ENCODE measurements at places on chromosomes 2 and 18.
A peak's percentile ranks its signal among the peaks of the same experiment; 100 is the strongest.

DNA sequence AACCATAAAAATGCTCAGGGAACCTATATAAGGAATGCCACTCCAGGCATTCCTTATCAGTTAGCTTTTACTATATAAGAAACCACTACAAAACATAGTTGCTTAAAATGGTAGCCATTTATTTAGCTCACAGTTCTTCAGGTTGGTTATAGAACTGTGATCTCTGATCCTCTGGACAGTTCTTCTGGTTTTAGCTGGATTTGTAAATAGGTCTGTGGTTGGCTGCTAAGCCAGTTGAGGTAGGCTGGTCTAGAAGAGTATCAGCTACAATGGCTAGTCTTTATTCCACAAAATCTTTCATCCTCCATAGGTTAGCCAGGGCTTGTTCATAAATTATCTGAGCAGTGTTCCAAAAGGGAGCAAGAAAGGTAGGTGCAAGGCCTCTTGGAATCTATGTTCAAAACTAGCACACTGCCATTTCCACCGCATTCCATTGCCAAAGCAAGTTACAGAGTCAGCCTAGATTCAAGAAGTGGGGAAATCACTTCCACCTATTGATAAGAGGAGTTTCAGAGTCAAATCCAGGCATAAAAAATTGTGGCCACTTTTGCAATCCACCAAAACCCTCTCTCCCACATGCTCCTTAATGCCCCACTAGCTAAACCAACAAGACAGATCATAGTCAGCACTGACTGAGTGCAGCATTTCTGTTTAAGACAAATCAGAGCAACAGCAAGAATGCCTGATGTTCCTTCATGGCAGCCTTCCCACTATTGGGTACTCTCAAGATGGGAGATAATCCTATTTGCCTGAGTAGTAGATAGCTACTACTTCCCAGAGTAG lies 146.4 kb downstream of the IRS1 start:
- no peak for DNase-seq

GRCh38 chr18:49584394-49584793 lies 22.5 kb downstream of the LIPG start:
- DNase-seq: peak; percentile 33

DNA sequence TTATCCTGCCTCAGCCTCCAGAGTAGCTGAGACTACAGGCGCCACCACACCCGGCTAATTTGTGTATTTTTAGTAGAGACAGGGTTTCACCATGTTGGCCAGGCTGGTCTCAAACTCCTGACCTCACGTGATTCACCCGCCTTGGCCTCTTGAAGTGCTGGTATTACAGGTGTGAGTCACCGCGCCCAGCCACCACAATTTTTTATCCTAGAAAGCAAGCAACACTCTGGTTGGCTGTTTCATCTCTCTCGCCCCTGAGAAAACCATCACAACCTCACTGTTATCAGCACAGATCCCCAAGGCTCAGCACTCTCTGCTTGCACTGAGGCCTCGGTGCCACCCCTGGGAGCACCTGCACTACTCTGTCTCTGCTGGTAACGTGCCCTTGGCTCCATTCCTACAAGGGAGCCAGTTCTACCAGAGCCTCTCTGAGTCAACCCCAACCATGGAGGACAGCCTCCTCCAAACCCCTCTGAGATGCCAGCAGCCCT lies 134.8 kb upstream of the AGAP1 start:
- DNase-seq: no peak

- no peak for DNase-seq
Measured at GRCh38 chr2:120343100-120343432, 2.9 kb upstream of the INHBB start.

DNA sequence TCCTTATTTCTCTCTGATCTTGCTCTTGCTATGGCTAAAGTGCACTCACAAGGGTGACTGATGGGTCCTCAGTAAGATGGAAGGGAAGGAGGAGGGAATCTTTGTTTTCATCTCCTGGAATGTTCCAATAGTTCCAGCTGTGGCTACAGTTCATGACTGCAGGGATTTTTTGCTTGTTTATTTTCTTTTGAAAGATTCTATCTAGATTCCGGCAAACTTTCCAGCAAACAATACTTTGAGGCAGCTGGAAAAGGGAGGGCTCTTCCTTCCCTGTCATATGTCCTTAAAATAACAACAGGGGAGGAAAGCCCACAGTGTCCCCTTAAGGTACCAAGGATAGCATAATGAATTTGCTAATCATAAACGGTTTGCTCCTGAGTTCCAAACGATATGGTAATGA lies 111.3 kb upstream of the SLC14A2 start:
- DNase-seq: no peak
